ENCODE measurements at places on chromosomes 2 and 18.

DNA sequence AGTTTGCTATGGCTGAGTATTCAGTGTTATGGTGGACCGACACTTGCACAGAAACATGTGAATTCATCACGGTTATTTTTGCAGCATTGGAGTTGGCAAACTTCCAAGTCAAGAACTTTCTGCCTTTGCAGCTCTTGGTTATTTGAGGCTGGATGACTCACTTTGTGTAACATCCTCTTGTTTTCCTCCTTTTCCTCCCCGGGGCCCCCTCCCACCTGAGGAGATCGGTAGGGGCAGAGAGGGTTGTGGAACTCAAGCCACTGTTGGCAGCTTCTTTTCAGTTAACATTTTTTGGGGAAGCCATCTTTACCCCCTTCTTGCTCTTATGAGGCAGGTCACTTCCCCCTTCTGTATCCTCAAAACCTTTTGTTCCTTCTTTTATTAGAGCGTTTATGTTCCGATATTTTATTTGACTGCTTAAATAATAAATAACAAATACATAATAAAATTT is 48.6 kb downstream of the DDX1 start:
- no peak for DNase-seq

DNA sequence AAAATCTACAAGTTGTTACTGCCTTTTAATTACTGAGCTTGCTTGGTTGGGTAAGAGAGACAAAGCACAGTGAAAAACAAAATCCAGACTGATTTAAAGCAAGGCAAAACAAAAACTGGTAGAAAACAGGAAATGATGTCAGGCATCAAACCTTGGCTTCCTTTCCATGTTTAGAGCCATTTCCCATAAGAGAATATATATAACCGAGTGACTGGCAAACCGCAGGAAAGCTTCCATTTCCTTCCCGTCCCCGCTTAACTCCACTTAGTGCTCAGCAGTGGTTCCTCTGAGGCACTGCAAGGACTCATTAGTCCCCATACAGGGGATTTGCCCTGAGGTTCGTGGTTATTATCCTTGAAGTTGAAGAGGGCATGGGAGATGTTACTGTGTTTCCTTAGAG is 446.3 kb downstream of the LPIN1 start:
- no peak for DNase-seq

- DNase-seq: no peak
Observed at GRCh38 chr2:128437204-128437565, 118.5 kb upstream of the HS6ST1 start.

GRCh38 chr2:11377928-11378545 is 33.6 kb upstream of the ROCK2 start:
- no peak for DNase-seq

DNA sequence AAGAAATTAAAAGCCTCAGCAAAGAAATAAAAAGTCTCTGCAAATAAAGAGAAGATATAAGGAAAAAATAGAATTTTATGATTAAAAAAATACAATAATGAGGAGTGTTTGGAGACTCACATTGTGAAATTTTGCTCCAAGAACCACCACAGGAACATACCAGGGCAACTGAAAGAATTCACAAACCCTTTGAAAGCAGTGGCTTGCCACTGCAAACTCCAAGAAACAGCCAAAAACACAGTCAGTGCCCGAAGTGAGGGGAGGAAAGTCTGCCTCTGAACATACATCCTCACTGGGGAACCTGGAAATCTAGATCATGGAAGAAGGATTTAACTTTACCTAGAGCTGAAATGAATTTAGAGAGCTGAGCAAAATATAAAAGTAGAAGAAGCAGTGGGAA is 33.1 kb downstream of the EVA1A start:
- DNase-seq: no peak

DNA sequence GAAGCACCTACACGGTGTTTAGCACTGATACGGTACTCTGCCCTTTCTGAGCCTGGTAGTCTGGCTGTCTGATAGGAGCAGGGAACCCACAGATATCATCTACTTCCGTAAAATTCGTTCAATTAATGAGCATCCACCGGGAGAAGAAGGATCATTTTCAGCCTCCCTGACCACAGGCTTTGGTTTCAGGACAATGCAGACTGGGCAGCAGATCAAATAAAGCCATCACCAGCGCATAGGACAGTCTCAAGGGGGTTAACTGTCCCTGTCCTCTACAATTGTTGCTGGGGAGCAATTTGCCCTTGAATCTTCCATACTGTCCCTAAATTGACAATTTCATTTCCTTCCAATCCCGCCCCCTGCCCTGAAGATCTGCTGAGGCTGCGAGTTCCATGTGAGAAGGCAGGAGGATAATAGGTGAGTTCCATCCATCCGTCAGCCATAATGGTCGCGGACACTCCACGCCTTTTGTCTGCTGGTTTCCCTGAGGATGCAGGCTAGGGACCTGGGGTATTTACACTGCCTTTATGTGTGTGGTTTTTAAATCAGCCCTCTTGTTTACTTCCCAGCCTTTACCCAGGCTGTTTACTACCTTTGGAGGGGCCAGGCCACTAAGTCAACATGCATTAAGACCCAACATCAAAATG is 110.0 kb downstream of the MYCN start:
- DNase-seq: no peak

GRCh38 chr2:88549616-88550292 is 77.5 kb downstream of the EIF2AK3 start:
- no peak for DNase-seq

DNA sequence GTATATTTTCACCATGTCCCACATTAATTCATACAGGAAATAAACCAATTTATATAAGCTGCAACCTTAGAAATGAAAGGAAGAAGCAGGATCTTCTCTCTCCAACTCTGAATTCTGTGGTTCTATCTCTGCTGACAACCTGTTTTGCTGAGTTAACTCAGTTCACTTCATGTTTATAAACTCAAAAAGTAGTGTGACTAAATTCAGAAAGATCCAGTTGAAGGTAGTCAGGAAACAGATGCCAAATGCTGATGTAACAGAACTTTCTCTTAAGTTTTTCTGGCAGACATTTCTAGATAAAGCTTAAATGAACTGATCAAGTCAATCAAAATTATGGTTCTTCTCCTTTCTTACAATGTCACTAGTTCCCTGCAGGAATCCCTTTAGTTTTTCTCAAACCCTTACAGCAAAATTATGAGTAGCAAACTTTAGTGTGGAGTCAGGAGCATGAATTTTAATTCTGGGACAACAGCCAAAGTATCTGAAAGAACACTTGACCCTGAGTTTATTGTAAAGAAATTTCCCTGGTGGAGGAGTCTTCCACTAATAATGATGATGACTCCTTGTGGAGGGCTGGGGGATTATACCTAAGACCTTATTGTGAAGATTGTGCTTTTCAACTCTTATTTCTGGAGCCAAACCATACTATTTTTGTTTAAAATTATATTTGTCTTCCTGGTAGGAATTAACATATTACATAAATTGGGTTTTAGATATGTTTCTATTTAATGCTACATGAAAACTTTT is 216.9 kb downstream of the MYO3B start:
- DNase-seq: no peak

DNA sequence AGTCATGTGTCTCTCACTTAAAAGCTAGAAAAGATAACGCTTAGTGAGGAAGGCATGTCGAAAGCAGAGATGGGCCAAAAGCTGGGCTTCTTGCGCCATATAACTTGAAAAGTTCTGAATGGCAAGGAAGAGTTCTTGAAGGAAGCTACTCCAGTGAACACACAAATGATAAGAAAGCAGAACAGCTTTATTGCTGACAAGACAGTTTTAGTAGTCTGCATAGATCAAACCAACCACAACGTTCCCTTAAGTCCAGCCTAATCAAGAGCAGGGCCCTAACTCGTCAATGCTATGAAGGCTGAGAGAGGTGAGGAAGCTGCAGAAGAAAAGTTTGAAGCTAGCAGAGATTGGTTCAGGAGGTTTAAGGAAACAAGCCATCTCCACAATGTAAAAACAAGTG is 55.7 kb downstream of the GALNT1 start:
- DNase-seq: no peak

DNA sequence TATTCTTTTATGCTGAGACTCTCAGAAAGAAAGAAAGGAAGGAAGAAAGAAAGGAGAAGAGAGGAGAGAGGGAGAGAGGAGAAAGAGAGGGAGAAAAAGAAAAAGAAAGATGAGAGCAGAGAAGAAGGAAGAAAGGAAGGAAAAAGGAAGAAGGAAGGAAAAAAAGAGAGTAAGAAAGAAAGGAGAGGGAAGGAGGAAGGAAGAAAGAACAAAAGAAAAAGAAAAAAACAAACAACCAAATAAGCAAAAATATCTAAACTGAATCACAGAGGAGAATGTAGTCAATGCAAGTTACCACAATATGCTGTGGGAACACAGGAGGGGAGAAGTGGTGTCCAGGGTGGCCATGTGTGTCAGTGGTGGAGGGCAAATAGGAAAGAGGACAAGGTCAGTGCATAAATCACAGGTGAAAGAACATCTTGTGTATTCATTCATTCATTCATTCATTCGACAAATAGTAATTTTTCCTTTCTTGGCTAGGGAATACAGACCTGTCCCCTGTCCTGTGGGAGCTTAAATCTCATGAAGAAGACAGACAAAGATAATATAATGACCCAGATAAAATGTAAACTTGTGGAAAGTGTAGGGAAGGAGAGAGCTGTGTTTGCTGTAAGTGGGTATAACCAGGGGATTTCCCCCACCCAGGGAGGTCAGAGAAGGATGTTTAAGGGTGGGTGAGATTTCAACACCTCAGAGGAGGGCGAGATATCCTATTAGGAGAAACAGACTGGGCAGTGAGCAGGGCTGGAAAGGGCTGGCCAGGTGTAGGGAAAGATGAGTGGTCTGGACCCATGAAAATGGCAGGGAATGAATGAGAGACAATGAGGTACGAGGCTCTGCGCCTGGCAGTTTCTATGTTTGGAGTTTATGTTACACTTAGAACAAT is 50.7 kb downstream of the IL1R2 start:
- no peak for DNase-seq

- no peak for DNase-seq
Observed at GRCh38 chr18:5726011-5726410, 169.3 kb downstream of the TMEM200C start.

- no peak for DNase-seq
Observed at GRCh38 chr2:234025466-234025865, 25.0 kb upstream of the SPP2 start.

DNA sequence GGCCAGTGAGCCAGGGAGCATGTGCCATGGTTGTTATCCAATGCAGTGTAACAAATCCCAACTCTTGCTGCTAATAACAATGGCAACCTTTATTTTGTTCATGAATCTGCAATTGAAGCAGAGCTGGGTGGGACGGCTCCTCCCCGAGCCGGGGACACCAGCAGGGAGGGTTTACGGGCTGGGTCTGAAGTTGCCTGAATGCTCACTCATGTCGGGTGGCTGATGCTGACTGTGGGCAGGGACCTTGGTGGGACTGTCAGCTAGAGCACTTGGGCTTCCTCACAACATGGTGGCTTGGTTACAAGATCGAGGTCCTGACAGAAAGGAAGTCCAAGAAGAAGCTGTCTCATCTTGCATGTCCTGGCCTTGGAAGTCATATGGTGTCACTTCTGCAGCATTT is 264.5 kb downstream of the NDUFA10 start:
- no peak for DNase-seq

DNA sequence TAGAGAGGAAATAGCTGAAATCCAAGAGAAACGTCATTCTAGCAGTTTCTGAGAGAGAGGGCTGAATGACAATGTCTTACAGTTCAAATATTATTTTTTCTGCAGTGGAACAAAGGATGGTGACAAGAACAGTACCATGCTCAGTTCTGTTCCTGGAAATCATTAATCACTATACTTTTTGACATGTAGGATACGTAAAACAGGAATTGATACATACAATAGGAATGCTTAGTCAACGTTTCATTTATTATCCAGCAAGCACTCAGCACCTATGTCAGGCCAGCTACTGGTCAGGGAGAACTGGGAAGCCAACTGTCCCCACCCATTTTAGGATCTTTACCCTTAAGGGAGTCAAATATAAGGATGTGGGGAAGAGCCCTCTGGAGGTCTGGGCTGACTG is 114.7 kb downstream of the DHRS9 start:
- DNase-seq: no peak

GRCh38 chr2:45011621-45012602 is 2.7 kb upstream of the SIX2 start:
- DNase-seq: no peak

DNA sequence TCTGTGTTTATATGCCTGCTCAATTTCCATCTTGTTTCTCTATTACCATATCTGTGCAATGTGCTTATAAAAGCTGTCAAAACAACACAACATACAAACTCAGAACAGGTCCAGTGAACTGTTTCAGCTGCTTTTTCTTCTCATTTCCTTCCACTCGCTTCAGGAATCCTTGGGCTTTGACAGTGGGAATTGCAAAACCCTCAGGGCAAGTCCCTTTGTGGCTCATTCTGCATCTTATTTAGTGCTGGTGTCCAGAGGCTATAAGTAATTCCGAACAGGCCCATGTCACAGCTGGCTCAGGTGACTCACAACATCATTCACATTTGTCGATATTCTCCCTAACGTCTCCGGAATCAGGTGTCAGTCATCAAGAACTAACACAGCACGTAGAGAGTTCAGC is 309.9 kb upstream of the ZNF521 start:
- no peak for DNase-seq

DNA sequence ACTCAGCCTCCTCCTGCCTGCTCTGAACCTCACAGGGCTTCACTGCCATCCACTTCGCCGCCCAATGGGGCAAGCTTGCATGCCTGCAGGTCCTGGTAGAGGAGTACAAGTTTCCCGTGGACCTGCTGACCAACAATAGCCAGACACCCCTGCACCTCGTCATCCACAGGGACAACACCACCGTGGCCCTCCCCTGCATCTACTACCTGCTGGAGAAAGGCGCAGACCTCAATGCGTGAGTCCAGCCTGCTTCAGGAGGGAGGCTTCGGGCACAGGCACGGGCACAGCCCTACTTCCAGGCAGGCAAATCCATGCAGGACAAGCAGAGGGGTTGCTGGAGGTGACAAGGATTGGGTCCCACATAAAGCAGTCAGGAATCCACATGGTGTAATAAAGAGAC is 1.2 kb downstream of the ANKRD53 start:
- no peak for DNase-seq

DNA sequence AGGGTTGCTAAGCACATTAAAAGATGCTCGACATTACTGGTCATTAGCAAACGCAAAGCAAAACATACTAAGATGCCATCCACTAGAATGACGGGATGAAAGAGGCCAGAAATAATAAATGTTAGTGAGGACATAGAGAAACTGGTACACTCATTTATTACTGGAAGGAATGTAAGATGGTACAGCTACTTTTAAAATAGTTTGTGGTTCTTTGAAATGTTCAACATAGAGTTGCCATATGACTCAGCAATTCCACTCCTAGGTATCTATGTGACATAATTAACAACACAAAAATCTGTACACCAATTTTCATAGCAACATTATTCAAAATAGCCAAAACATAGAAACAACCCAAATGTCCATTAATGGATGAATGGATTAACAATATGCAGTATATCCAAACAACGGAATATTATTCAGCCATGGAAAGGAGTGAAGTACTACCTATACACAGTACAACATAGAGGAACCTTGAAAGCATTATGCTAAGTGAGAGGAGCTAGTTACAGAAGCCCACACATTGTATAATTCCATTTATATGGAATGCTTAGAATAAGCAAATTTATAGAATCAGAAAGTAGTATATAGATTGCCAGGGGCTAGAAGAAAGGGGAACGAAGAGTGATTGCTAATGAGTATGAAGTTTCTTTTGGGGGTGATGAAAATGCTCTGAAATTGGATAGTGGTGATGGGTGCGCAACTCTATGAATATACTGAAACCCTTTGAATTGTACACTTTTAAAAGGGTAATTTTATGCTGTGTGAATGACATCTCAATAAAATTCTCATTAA is 61.9 kb upstream of the IL1R1 start:
- DNase-seq: no peak
